HAP-1 (cell line): ENCODE measurements at places on chromosomes 3 and 15.

DNA sequence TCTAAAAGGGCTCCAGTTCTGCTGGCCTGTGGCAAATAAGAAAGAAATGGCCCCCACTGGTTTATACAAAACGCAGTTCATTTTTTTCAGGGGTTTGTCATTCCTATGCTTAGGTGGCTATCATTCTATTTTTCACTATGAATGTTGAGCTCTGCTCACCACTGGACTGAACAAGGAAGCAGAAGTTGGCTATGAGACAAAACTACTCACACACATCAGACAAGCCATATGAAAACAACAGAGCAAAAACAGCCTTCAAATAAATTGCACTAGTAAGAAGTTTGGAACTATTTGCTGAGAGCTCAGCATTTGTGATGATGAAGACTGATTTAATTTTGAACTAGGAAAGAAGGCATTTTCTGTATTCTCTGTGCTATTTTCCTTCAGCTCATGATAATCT, 328.5 kb downstream of the MECOM start:
- DNase-seq, result no peak

DNA sequence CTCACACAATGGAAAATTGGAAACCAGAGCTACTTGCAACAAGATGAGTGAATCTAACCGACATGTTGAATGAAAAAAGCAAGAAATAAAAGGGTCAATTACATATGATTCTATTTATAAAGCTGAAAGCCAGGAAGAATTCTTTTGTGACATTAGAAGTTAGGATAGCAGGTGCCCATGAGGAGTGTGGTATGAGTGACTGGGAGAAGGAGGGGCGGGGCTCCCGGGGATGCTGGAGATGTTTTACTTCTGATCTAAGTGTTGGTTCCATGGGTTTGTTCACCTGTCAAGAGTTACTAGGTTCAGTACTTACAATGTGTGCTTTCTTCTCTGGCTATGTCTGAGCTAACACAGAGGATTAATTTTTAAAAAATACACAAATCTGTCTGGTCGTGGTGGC, 60.8 kb downstream of the NSMCE3 start:
- DNase-seq, result no peak

GRCh38 chr3:135159681-135160247, 364.7 kb downstream of the EPHB1 start:
- DNase-seq, result no peak

GRCh38 chr3:178969004-178969700, 102.5 kb downstream of the ZMAT3 start:
- no peak for DNase-seq

GRCh38 chr3:168427156-168427555, 331.4 kb upstream of the GOLIM4 start:
- DNase-seq, result no peak

GRCh38 chr15:44087578-44088465, 107.2 kb downstream of the FRMD5 start:
- DNase-seq, result no peak

GRCh38 chr15:70670680-70671079, 92.7 kb downstream of the UACA start:
- no peak for DNase-seq

DNA sequence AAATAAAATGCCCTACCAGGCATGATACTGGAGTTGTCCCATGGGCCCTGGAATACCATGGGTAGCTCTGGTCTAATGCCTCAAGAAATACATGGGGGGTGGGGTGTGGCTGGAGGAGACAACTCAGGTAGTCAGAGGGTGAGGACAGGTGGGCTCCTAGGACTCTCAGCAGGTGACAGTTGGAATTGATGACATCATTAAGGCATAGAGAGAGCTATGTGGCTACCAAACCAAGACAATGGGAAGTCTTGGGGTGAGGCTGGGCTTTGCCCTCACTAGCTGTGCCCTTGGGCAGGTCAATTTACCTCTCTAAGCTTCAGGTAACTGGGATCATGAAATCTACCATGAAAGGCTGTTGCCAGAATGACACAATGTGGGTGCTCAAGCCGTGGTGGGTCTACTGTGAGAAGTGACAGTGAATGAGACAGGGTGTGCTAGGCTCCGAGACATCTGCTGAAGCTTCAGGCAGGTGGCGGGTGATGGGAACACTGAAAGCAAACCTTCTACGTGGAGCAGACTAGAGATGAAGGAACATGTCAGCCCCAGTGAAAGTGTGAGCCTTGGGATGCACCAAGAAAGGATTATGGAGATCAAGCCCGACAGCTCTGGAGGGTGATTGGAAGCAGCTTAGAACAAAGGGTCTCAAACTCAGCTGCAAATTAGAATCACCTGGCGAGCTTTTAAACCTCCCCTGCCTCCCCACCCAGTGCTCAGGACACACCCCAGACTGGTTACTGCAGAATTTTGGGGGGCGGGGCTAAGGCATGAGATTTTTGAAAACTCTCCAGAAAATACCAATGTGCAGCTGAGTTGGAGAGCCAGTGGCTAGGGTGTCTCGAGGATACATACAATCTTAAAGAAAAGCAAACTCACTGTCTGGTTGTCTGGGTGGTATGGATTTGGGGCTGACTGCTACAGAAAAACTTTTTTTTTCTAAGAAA, 21.5 kb downstream of the SLC6A20 start:
- DNase-seq, result no peak

DNA sequence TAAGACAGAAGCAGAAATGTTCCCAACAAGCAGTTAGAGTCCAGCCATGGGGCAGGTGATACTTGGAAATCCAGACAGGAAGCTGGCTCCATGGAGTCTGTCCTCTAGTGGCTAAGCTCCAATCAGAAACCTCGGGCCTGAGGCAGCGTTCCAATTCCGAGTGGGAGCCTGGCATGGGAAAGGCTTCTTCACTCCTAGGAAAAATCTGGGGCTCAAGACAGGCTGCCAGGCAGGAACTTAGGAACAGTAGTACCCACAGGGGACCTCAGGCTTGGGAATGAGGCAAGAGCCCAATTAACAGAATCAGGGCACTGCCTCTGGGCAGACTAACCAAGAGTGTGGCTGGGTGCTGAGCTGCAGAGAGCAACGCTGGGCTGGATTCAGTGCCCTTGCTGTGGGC, 6.2 kb upstream of the ATP13A4 start:
- no peak for DNase-seq

DNA sequence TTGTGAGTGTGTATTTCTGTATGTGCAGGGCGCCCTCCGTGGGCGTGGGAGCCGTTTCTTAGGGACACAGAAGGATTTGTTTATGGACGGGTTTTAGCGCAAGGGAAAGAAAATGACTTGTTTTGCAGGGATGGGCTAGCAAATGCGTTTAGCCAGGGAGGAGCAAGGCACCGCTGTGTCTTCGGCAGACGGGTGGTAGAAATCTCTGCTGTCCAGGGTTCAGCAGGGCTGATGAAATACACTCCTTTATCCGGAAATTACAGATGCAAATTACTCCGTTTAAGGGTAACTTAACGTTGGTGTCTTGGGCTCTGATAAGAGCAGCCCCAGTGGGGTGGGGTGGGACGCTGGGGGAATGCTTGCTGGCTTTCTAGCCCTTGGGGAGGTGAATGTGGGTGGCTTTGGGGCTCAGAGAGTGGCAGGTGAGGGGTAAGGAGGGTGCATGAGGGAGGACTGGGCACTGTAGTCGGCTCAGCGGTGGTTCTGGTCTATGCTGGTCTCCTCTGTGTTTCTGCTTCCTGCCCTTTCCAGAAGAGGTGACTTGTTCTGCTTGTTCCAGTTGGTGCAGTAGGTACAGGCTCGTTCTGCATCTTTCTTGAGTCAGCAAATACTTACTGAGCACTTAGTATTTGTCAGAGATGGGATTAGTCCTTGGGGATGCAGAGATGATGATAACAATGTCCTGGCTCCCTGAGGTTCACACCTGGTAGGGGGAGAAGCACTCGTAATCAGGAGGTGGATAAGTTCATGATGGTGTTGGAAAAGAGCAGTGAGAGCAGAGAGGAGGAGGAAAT, 954 bp downstream of the SV2B start:
- DNase-seq, result no peak

- no peak for DNase-seq
Observed at GRCh38 chr3:72810659-72811434, 37.4 kb downstream of the SHQ1 start.

DNA sequence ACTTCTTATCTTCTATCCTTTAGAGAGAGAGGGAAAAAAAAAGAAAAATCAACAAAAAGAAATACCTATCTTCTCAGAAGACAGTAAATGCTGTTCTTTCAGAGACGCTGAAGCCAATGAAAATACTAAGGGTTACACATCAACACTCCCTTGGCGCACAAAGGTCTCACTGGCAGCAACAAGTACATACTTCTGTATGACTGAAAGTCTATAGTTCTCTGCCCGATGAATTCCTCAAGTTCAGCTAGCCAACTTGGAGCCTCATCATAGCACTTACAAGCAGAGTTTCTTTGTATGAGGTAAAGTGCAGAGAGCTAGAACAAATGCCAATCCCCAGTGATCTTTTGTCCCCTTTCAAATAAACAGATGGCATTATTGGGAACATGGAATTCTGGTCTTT, 62.7 kb downstream of the CPNE4 start:
- no peak for DNase-seq

- no peak for DNase-seq
Observed at GRCh38 chr3:72655723-72656122, 192.5 kb downstream of the SHQ1 start.

- DNase-seq, result no peak
Observed at GRCh38 chr15:64072812-64073211, 20.8 kb downstream of the CIAO2A start.
